Activated gamma-delta T cell treated with anti-CD3 and anti-CD28 coated beads, Interleukin-2, amount 50 U/mL, for 16 hours (primary cell): ENCODE measurements at places on chromosomes 12 and 14.

GRCh38 chr14:54329082-54329695, 67.6 kb upstream of the CDKN3 start:
- DNase-seq, result no peak

DNA sequence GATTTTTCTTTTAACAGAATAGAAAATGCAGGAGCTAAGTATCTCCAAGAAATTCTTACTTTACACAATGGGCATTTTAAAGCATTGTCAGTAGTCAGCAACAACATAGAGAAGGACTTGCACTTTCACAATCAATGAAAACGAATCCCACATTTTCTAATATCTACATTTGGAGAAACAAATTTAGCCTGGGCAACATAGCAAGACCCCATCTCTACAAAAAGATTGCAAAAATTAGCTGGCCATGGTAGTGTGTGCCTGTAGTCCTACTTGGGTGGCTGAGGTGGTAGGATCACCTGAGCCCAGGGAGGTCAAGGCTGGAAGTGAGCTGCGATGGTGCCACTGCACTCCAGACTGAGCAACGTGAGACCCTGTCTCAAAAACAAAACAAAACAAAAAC, 30.6 kb upstream of the C2CD5 start:
- no peak for DNase-seq

- no peak for DNase-seq
These were observed 326.7 kb downstream of the ADGRD1 start for GRCh38 chr12:131280426-131280825.

DNA sequence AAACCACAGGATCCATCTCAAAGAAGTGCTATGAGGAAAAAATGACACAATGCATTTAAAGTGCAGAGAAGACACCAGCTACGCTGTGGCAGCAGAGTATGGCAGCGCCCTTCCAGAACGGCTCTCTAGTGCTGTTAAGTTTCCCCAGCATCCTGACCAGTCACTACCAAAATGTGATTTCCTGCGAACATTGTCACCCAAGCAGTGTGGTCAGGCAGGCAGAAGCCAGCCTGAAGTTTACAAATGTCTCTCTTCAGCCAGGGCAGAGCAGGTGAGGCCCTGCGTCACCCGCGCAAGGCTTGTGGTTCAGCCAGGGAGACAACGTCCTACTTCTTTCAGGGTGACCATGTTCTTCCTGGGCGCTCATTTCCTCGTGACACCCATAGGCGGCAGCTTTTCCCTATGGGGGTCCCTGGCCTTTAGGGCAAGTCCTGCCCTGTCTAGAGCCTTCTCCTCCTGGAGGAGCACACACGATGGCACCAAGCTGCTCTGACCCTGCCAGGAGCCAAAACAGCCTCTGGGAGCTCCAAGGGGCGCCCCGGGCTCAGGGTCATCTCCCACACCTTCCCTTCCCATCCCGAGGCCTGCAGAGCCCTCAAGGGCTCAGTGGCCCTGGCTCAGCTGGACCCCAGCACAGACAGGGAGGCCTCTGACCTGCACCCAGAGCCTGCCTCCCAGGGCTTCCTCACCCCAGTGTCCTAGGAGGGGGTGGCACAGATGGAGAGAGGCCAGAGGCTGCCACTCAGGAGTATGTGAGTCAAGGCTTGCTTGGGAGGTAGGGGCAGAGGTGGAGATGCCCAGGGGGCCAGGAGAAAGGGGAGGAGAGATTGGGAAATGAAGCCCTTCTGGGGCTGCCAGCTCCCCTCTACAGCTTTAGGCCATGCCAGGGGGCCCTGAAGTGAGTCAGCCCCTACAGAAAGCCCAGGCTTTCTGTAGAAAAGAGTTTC, 41.9 kb downstream of the PSMA6 start:
- no peak for DNase-seq

- DNase-seq, result no peak
These were observed 3.3 kb upstream of the ASCL1 start for GRCh38 chr12:102954134-102954533.
